Thyroid gland (tissue), 4 donors: ENCODE measurements at places on chromosomes 11 and 22. TPM values are rescaled to one million over a fixed set of nuclear protein-coding genes. Genes with fewer than 3 reads are reported as not detected.

The RASSF10 gene
- total RNA-seq = 0.24 TPM

The TRIM5 gene
- total RNA-seq = 61.5 TPM

The GLYAT gene
- total RNA-seq = not detected

DNA sequence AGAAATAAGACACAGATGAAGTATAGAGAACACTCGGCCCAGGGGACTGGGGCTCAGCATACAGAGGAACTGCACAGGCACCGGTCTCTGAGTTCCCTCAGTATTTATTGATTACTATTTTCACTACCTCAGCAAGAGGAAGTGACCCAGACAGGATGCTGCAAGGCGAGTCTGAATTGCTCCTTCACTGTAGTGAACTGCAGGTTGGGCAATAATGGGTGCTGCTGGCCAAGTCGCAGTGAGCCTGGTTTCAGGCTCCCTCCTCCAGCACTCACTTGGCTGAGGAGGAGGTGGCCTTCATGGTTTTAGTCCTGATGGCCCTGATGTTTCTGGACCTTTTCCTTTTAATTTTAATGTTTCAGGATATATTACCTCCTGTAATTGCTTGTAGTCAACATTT is 10.4 kb downstream of the OR52K2 start:
- DNase-seq = no peak
- H3K4me3 ChIP-seq = no peak overlapping the region
- H3K4me1 ChIP-seq = no peaks in the 10 kb centered on the region

DNA sequence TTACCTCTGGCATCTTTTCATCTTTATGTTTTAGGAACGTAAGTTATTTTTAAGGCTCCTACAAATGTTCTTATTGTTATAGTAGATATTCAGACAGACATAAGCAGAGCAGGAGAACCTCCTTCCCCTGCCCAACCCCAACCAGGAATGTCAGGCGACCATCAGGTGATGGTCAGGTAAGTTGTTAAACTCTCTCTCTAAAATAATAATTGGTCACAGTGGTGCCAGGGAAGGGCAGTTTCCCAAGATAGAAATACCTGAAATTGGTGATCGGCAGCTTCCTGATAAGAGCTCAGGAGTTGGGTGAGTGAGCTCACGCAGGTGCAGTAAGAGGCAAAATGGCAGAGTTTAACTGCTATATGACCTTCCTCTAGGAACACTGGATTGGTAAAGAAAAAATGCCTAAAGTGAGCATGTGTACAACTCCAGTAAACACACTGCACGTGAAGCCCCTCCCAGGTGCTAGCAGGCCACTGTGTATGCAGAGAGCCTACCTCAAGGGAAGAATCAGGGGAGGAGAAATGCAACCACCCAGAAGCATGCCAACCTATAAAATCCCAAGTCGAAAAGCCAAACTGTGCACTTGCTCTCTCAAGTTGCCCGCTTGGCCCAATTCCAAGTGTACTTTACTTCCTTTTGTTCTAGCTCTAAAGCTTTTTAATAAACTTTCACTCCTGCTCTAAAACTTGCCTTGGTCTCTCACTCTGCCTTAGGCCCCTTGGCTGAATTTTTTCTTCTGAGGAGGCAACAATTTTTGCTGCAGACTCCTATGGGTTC is 273.9 kb downstream of the SBF2 start:
- H3K36me3 ChIP-seq = no peaks in the 10 kb centered on the region
- H3K4me3 ChIP-seq = no peak overlapping the region
- H3K27me3 ChIP-seq = no peaks in the 10 kb centered on the region
- H3K27ac ChIP-seq = peak overlapping the region; percentile 82
- DNase-seq = peak; percentile 72

- no peak overlapping the region for H3K4me3 ChIP-seq
- H3K4me1 ChIP-seq = peaks cover 4% of the 10 kb centered on the region
- no peaks in the 10 kb centered on the region for H3K36me3 ChIP-seq
- no peak overlapping the region for H3K27ac ChIP-seq
- peak; percentile 43 for DNase-seq
- H3K27me3 ChIP-seq = no peaks in the 10 kb centered on the region
Measured at GRCh38 chr22:37601540-37602442, 6.8 kb upstream of the GGA1 start.

DNA sequence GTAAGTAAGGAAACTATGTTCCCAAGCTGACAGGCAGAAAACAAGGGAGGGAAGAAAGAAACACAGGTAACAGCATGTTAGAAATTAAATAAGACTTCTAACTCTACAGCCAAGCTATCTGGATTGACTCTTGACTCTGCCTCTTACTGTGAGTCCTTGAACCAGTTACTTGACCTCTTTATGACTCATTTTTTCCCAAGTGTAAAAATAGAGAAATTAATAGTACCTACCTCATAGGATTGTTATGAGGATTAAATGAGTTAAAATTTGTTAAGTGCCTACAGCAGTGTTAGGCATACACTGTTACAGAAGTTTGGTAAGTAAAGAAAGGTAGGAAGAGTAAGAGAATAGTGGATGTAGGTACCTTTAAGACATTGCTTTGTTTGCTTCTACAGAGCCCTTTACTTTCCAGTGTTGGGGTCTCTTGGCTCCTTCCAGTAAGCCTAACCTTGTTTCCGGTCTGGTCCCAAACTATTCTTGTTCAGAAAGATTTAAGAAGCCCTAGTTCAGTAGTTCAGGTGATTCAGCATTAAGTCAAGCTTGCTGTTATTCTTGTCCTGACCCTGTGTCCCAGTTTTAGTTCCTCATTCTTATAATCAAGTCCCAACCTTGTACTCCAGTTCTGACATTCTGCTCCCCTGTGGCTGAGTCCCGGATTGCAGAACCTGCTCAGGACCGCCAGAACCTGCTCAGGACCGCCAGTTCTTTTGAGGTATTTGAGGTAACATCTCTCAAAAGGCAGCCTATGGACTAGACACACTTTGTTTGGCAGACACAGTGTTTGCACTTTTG is 963.4 kb upstream of the CCDC90B start:
- peak overlapping the region; percentile 3 for H3K27ac ChIP-seq
- no peaks in the 10 kb centered on the region for H3K4me1 ChIP-seq
- H3K27me3 ChIP-seq = no peaks in the 10 kb centered on the region
- no peaks in the 10 kb centered on the region for H3K36me3 ChIP-seq
- no peak overlapping the region for H3K4me3 ChIP-seq
- peak; percentile 9 for DNase-seq

- no peak overlapping the region for H3K27ac ChIP-seq
- H3K27me3 ChIP-seq = no peaks in the 10 kb centered on the region
- H3K4me3 ChIP-seq = no peak overlapping the region
- peaks cover 20% of the 10 kb centered on the region for H3K4me1 ChIP-seq
- no peak for DNase-seq
Measured at GRCh38 chr11:11348303-11348702, 4.7 kb downstream of the CSNK2A3 start.

DNA sequence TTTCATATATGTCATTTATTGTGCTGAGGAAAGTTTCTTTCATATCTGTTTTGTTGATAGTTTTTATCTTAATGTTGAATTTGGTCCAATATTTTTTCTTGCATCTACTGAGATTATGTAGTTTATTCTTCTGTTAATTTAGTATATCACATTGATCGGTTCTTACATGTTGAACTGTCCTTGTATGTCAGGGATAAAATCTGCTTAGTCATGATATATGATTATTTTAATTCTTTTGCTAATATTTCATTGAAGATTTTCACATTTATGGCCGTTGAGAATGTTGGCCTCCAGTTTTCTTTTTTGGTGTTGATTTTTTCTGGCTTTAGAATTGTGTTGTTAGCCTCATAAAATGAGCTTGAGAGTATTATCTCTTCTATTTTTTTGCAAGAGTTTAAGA is 31.2 kb upstream of the CHORDC1 start:
- no peaks in the 10 kb centered on the region for H3K4me1 ChIP-seq
- H3K27me3 ChIP-seq = no peaks in the 10 kb centered on the region
- no peak overlapping the region for H3K27ac ChIP-seq
- H3K36me3 ChIP-seq = no peaks in the 10 kb centered on the region
- DNase-seq = no peak

DNA sequence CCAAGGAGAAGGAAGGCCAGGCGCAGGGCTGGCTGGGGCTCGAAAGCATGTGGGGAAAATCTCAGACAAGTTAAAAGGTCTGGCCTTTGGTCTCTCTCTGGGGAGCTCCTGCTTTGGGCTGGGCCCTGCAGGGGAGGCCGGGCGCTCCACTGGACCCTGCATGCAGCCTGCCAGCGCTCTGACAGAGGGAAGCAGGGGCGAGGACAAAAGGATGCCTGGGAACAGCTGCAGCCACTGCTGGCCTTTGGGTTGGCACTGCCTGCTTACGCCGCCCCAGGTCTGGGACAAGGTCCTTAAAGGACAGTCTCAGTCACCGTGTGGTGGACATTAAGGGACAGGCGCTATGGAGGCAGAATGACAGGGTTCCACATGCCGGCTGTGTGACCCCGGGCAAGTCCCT is 56.4 kb upstream of the TTLL12 start:
- H3K27me3 ChIP-seq = no peaks in the 10 kb centered on the region
- H3K4me3 ChIP-seq = no peak overlapping the region
- H3K4me1 ChIP-seq = peaks cover 11% of the 10 kb centered on the region
- H3K36me3 ChIP-seq = no peaks in the 10 kb centered on the region
- no peak for DNase-seq

- no peak for DNase-seq
- no peaks in the 10 kb centered on the region for H3K27me3 ChIP-seq
- H3K4me1 ChIP-seq = no peaks in the 10 kb centered on the region
- H3K27ac ChIP-seq = peak overlapping the region; percentile 33
Measured at GRCh38 chr22:32631507-32632255, 157.1 kb downstream of the FBXO7 start.
